8988T (cell line): ENCODE measurements at places on chromosomes 16 and 17.

DNA sequence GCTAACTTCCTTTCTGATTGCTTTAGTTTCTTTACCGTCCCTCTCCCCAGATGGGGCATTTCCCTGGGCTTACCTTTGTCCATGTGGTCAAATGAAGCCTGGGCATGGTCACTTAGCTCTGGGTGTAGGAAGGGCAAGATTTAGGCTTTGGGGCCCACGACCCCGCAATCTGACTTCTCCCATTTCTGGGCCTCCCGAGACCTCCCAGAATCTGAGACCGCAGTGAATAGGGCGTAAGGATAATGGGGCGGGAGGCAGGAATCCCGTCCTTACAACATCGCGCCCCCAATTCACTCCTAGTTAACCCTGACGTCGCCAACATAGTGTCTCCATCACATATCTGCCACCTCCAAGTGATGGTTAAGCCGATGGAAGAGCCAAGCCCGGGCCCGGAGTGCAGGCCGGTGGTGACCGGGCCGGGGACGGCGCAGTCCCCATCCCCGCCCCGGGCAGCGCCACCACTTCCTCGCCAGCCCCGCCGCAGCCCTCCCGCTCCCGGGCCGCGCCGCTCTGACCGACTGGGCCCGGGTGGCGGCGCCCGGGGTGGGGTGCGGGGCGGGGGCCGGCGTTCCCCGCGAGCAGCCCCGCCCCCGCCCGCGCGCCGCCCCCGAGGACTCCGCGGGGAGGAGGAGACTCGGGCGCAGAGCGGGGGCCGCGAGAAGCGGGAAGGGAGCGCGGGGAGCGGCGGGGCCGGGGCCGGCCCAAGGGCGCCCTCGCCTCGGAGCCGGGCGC lies at the start of gene RHBDL3:
RHBDL3 (plus strand) TSS at position 641 of the 732 bp plus-strand sequence. CDS start 358 bp downstream, outside the sequence.
- peak; percentile 61 for DNase-seq

DNA sequence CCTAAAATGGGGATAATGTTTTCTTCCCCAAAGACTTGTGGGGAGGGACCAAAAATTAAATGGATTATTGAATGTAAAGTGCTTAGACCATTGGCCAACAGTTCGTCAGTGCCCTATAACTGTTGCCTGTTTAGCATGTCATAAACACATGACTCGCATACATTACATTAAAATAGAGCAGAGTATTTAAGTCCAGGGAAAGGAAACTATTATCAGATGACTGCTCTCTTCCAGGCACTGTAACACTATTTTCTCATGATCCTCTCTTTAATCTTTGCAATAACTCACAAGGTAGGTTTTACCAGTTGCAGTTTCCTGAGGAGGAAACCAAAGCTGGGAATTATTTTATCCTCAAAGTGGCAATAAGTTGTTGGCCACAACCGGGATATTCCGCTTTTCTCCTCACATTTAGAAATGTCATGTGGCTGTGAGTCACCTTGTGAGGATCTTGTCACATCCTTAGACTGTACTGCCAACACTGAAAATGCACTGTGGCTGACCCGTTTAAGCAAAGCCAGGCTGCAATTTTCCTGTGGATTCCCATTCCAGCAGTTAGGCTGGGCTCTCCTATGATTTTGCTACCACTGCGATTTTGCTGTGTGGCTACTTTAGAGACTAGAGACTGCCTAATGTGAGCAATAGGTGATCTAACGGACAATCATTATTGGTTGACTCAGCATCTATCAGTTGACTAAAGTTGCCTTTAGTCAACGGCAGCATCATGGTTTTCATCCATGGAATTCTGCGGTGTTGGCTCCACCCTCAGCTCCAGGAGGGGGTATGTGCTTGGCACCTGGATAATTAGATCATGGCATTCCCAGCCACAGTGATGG lies 58.3 kb upstream of the DHX40 start:
- DNase-seq = no peak

DNA sequence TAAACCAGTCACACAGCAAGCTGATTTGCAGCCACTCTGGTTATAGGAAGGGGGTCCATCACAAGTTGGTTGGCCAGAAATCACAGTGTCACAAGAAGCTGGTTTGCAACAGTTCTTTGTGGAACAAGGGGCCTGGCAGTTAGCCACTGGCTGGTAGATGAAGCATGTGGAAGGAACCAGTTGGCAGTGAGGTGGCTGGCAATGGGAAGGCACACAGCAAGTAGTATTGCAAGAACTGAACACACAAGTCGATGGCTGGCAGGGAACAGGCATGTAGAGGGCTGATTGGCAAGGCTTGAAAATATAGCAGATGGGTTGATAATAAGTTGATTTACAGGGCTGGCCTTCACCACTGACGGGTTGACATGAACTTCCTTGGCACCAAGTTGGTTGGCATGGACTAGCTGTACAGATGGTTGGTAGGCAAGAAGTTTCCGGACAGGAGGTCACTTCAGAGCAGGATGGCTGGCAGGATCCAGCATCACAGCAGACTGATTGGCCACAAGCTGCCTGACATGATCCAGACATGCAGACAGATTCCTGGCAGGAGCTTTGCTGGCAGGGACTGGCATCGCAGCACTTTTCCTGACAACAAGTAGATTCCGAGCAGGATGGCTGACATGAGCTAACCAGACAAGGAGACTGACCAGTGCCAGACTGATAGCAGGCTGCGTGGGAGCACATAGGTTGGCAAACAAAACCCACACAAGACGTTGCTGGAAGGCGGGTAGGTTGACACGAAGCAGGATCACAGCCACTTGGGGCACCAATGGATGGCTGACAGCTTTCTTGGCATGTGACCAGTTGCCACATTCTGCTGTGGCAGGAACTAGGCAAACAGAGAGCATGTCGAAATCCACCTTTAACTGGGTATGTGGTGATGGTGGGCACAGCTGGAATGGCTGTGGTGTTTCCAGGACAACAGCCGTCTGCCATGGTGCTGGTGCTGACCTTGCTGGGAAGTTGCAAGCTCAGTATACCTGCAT lies at the start of gene KRTAP29-1:
KRTAP29-1 (minus strand) TSS at position 936 of the 986 bp plus-strand sequence; CDS start at position 936, 0 bp downstream.
- DNase-seq = no peak

DNA sequence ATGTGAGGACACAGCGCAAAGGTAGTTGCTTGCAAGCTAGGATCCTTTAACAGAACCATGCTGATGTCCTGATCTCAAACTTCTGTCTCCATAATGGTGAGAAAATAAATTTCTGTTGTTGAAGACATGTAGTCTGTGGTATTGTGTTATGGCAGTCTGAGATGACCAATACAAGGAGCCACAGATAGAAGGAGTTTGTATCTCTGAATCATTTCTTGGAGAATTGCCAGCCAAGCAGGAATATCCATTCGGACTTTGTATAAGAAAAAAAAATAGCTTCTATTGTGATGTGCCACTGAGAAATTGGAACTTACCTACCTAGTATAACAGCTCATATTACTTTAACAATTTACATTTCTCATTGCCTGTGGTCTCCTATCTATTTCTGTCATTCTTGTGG lies 447.6 kb upstream of the CA10 start:
- no peak for DNase-seq

- DNase-seq = no peak
These were observed 12.9 kb upstream of the SEC14L1 start for GRCh38 chr17:77127735-77128361.

- no peak for DNase-seq
These were observed 12.7 kb downstream of the PHLPP2 start for GRCh38 chr16:71711789-71712188.

- no peak for DNase-seq
These were observed 83.4 kb downstream of the HIC1 start for GRCh38 chr17:2138318-2138717.

DNA sequence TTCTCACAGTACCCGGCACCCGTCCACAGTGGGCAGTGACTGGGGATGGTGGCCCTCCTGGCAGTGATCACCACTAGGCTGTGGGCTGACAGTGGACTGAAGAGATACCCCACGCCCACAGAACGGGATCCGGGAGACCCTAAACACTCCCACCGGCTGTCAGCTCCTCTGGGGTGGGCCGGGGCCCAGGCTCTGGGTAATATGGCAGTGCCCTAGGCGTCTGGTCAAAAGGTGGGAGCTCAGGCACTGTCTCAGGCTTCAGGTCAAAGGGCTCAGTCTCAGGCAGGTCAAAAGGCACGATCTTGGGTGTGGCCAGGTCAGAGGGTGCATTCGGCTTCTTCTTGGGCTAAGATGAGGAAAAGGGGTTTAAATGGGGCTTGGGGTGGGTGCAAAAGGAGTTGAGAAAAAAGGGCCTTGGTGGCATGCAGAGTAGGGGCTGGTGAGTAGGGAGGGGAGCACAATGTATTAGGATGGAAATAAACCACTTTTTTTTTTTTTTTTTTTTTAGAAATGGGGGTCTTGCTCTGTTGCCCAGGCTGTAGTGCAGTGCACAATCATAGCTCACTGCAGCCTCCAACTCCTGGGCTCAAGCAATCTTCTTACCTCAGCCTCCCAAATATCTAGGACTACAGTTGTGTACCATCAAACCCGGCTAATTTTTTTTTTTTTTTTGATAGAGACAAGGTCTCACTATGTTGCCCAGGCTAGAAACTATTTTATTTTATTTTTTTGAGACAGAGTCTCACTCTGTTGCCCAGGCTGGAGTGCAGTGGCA lies 11.0 kb downstream of the CAVIN1 start:
- DNase-seq = no peak

- no peak for DNase-seq
These were observed 49.4 kb downstream of the WSB1 start for GRCh38 chr17:27343294-27343693.
